Stimulated activated effector memory CD8-positive, alpha-beta T cell treated with anti-CD3 and anti-CD28 coated beads, Interleukin-12 subunit alpha, Interleukin-12 subunit beta, amount 100 ng/mL, for 72 hours (primary cell): ENCODE measurements at places on chromosomes 6 and 20.

DNA sequence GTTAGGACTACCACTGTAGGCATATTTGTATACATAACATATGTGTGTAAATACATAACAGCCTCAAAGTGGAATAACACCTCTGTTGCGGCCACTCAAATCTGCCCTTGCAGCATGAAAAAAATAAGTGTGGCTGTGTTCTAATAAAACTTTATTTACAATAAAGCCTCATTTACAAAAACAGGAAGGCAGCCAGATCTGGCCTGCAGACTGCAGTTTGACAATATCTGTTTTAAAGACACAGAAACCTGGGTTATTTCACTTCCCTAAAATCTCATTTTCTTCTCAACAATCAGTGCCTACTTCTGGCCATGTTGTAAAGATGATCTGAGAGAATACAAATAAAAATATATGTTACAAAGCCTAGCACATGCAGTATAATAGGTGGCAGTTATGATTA lies 53.9 kb upstream of the SCML4 start:
- no peak for DNase-seq

GRCh38 chr6:145086197-145086596 lies 649.1 kb downstream of the EPM2A start:
- no peak for DNase-seq

- DNase-seq = peak; percentile 71
Measured at GRCh38 chr6:144343701-144344428, 58.7 kb downstream of the UTRN start.

DNA sequence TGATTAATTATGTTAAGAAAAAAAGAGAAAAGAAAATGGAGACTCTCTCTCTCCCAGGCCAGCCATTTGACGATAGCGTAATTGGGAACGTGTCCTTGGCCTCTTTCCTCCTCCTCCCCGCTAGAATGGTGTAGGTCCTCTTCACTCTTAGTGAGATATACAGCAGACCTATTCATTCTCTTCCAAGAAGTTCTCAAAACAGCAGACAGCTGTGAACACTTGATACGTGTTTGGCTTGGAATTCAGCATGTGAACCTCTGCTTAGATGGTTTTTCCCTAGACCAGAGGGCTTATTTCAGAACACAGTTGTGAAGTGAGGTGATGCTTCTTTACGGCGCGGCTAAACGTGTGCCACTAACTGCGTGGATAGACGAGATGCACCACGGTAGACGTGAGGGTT lies 32.6 kb upstream of the TULP4 start:
- DNase-seq = no peak

GRCh38 chr20:47984437-47984836 lies 199.2 kb upstream of the SULF2 start:
- DNase-seq = no peak

- no peak for DNase-seq
Measured at GRCh38 chr20:44643154-44643519, 8.4 kb downstream of the ADA start.

DNA sequence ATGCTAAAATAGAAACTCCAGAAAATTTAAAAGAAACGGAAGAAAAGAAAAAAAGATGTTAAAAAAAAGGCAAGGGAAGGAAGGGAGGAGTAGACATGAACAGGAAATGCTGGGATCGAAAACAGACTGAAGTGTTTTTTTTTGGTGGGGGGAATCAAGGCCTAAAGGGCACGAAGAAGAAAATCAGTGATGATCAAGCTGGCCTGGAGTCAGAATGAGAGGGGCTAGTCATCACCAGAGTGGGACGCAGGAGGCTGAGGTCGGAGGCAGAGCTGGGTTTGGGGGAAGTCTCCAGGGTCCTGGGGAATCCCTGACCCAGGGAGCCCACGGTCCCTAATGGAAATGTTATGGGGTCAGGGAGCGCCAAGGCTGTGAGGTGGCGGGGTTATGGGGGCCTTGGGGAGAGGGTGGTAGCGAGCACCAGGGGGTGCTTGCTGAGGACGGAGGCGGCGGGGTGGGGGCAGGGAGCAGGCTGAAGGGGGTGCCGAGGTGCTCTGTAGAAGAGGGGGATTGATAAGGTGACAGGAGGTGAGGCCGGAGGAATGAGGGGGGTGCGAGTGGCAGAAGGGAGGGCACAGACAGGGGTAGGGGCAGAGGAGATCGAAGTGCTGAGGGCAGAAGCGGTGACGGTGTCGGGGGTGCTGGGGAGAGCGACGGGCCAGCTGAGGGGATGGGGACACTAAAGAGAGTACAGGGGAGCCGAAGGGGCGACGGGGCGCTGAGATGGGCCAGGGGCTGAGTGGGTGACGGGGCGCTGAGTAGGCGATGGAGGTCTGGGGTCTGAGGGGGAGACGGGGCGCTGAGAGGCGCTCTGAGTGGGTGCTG lies 684 bp downstream of the ZNFX1 start:
- DNase-seq = peak; percentile 38

- peak; percentile 73 for DNase-seq
Measured at GRCh38 chr6:42726485-42727086, 4.2 kb upstream of the PRPH2 start.

GRCh38 chr6:35487658-35488516 lies 9.0 kb downstream of the TEAD3 start:
- DNase-seq = no peak

DNA sequence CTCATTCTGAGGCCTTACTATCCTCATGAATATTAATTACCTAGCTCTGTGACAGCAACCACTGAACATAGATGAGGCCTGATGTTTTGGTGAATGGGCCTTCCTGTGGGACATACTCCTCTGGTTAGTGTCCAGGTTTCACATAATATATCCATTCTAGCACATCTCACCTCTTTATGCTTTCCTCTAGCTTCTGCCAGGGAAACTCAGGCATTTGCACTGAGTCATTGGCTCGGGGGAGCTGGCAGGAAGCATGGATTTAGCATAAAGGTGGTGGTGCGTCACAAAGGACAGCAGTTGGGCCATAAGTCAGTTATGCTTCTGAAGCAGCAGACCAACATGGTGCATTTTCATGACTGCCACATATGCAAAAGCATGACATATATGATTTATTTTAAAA lies 37.5 kb upstream of the TMEM170B start:
- DNase-seq = no peak

DNA sequence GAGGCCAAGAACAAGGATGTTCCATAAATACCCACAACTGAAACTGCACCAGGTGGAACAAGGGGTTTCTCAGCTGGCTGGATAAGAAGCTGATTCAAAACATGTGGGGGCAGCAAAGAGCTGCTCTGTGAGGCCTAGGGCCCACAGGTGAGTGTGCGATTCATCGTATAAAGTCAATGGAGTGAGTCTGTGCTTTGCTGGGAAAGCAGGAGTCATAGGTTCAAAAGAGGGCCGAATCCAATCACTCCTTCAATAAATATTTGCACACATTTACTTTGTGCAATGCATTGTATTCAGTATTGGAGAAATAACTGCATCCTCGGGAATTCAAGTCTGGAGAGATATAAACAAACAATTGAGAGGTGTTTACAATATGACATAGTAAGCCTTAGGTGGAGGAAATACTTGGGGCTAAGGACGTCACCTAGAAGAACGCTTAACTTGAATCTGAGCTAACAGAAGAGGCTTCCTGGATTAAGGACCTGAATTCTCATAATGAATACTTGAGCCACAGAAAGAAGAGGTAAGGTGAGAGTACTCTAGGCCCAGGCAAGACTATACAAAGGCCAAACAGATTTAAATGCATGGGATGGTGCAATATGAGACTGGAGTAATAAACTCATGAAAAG lies 83.7 kb upstream of the TMEM30A start:
- DNase-seq = no peak

- DNase-seq = no peak
Measured at GRCh38 chr6:44489910-44490604, 102.6 kb downstream of the CDC5L start.

DNA sequence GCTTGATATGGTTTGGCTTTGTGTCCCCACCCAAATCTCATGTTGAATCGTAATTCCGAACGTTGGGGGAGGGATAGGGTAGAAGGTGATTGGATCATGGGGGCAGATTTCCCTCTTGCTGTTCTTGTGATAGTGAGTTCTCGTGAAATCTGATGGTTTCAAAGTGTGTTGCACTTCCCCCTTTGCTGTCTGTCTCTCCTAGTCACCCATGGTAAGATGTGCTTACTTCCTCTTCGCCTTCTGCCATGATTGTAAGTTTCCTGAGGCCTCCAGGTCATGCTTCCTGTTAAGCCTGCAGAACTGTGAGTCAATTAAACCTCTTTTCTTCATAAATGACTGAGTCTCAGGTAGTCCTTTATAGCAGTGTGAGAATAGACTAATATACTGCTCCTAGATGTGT lies 19.9 kb downstream of the PFDN4 start:
- no peak for DNase-seq

- no peak for DNase-seq
Measured at GRCh38 chr6:157615420-157615769, 207.7 kb upstream of the SNX9 start.

DNA sequence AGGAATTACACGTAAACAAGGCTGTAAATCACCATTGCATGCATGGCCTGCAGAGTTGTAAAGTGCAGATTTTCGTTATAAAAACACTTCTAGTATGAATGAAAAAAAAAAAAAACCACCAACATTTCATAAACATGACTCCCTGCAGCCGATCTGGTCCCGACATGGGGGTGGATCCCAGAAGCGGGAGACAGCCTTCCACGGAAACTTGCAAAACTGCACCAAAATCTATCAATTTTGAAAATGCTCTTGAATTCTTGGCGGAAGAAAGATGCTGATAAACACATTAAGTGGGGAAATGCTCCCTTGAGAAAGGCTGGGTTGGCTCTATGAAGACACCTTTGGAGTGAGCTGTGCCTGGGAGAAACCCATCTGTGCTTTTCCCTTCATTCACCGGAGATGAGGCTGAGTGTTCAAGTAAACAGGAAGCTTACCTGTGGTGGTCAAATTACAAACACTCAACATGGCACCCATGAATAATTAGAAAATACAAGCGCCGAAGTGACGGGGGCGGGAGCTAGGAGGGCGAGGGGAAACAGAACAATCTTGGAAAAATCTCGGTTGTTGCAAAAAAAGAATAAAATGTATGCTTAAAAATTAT lies 845 bp upstream of the ANKRD60 start:
- DNase-seq = no peak

- DNase-seq = no peak
Measured at GRCh38 chr20:56433221-56433879, 21.3 kb downstream of the CASS4 start.

GRCh38 chr6:3359101-3359752 lies 97.6 kb downstream of the SLC22A23 start:
- no peak for DNase-seq

DNA sequence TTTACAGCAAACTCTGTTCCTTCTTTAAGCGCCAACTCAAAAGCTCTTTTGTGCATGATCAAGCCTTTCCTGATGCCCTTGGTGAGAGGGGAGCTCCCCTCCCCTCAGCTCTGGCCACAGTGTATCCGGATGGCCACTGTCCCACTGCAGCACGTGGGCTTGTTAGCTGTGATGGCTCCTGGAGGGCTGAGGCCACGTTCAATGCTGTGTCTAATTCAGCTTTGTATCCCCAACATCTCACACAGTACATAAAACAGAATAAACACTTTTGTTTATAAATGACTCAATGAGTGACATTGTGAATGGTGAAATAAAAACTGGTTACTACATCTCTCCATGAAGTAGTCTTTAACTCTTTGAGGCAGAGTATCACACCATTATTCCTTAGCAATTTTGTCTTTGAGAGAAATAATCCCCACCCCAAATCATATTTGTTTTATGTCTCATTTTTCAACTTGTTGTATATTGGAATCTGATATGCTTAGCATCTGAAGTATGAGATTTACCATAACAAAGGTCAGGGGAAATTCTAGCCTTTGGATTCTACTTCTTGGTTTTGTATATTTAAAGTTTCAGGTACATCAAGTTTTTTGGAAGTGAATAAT lies 44.5 kb downstream of the EDN1 start:
- DNase-seq = no peak

GRCh38 chr6:150276937-150277742 lies 91.7 kb upstream of the IYD start:
- DNase-seq = no peak

- DNase-seq = no peak
Measured at GRCh38 chr6:167094436-167094819, 28.5 kb upstream of the CCR6 start.

- DNase-seq = no peak
Measured at GRCh38 chr6:20870493-20870892, 336.2 kb downstream of the CDKAL1 start.

- DNase-seq = peak; percentile 9
Measured at GRCh38 chr20:44780226-44780625, 30.1 kb downstream of the RIMS4 start.

GRCh38 chr6:46473881-46474280 lies 17.4 kb downstream of the RCAN2 start:
- DNase-seq = no peak

GRCh38 chr6:160792708-160793107 lies 90.7 kb downstream of the PLG start:
- DNase-seq = no peak

GRCh38 chr6:20058912-20059311 lies 153.4 kb downstream of the MBOAT1 start:
- DNase-seq = no peak

- no peak for DNase-seq
Measured at GRCh38 chr6:56378966-56379585, 131.7 kb upstream of the COL21A1 start.

- DNase-seq = no peak
Measured at GRCh38 chr6:87093199-87093598, 1.7 kb downstream of the CGA start.

DNA sequence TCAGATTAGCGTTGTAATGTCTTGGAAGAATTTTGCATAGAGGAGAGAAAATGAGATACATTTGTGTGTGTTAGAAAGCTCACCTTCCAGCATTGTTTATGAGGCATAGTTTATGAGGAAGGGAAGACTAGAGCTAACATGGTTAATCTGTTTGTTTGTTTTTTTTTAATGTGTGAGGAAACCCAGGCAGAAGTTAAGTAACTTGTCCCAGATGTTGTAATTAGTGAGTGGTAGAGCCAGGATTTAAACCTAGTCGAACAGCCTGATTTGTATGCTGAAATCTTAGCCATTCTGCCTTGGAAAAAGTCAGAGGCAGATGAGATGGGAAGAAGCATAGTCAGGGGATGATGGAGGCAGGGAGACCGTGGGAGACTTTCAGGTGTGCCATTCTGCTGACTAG lies 29.1 kb downstream of the NDUFAF5 start:
- DNase-seq = no peak

DNA sequence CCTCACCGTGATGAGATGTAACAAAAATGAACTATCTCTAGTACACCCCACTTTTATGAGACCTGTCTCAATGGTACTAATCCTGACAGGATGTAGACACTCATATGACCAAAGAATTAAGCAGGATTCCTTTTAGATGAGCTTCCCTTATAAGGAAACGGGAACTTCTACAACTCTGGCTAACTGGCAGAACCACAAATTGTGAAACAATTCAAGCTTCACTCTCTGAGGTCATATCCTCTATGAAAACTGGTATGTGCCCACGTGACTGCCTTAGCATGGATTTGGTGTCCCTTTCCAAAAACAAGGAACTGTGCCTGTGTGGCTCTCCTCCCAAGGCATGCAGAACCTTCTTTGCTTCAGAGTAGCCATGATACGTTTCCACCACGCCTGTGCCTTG lies 14.1 kb upstream of the CPNE5 start:
- DNase-seq = no peak

DNA sequence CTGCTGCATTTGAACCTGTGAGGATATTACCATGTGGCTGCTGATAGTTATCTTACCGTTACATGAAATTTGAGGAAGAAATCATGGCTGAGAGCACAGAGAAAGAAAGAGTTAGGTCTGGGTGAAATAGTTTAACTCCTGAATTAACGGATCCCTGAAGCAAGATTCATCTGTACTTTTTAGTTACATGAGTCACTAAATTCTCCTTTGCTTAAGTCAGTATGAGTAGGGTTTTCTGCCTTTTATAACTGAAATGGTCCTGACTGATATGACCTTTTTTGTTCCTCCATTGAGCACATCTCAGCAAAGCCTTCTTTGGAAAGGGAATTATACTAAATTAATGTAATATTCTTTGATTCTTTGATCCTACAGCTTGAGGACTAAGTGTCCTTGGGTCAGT lies 333.3 kb upstream of the ZFP64 start:
- no peak for DNase-seq
